ENCODE measurements at places on chromosomes 6 and 20.
A peak's percentile ranks its signal among the peaks of the same experiment; 100 is the strongest.

GRCh38 chr6:112005013-112005371 is 48.9 kb upstream of the CCN6 start:
- no peak for DNase-seq

- DNase-seq: no peak
These were observed 100.9 kb downstream of the OPRM1 start for GRCh38 chr6:154139892-154140291.

DNA sequence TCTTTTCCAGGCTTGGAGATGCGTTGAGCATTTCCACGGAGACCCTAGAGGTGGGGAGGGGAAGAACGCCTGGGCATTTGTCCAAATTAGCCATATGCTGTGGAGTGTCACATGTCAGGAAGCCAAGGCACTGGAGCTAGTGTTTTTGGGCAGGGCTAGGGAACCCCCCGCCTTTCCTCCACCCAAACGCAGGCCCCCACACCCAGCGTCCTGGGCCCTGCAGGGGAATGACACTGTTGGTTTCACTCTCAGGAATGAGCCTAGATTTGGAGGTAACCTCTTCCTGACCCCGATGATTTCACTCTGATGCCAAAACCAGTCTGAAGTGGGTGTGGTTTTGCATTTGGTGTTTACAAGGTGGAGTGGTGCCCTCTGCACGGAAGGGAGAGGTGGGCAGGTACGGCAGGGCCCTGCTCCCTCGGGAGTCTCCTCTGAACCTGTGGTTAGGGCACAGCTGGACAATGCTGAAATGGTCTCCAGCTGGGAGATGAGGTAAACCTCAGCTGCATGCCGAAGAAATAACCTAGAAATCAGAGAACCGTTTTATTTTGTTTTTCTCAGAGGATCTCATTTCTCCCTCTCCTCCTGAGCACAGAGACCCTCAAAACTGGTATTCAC is 29.5 kb downstream of the MTHFD1L start:
- DNase-seq: no peak

DNA sequence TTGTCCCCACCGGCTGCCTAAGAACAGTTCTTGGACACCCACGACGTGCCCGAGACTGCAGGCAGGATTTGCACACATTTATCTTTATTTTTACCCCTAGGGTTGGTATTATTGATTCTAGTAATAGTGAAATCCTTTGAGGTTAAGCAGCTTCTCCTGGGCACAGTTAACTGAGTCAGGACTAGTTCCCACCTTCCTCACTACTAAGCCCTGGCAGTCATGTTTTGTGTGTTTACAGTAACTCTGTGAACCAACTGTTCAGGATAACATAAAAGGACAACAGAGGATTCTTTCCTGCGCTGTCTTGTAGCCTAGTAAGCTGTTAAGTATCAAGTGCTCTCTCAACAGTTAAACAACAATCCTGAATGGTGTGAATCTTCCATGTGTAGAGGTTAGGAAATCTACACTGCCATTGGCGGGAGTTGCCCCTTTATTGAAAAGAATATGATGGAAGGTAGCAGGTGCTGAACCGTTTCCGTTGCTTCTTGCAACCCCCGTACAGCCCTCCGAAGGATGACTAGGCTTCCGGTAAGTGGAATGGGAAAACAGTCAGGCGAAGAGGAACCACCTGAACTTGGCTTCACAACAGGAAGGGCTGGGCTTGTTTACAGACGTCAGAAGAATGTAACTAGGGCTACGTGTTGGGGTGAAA is 979 bp upstream of the SOD2 start:
- DNase-seq: peak; percentile 30

DNA sequence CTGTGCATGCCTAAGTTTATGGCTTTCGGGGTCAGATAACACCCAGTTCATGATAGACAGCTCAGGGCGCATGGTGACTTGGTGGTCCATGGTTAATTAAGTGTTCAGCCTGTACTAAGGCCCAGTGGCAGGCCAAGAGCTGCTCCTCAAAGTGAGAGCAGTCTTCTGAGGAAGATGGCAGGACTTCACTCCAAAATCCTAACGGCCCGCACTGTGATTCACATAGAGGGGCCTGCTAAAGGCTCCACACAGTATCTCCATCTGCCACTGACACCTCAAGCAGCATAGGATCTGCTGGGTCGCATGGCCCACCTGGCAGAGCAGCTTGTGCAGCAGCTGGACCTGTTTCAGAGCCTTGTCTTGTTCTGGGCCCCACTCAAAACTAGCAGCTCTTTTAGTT is 10.6 kb upstream of the CST7 start:
- DNase-seq: no peak

DNA sequence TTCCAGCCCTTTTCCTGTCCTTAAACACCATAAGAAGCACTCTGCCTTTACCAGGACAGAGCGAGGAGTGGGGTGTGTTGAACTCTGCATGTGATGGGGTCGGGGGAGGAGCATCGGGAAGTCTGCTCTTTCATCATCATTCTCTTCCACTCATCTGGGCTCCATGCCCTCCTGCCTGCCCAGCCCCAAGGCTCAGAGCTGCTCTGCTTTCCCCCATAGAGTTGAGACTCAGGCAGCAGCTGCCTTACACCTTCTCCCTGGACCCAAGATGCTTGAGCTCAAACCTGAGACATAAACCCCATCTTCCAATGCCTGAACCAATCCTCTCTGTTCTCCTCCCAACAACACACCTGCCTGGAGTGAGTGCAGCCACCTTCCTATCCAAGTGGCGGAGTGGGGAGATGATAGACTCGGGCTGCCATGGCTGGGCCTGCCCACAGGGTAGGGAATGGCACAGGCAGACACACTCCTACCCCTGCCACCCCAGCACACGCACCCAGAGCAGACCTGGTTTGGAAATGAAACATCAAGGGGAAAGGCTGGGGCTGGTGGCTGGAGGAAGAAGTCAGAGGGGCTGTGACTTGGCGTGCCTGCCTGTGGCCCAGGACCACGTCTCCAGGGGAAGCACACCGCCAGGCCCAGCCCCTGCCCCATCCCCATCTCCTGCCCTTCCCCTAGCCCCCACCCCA is 28.4 kb downstream of the TFEB start:
- no peak for DNase-seq

GRCh38 chr6:142185641-142186040 is 38.6 kb downstream of the VTA1 start:
- DNase-seq: no peak

DNA sequence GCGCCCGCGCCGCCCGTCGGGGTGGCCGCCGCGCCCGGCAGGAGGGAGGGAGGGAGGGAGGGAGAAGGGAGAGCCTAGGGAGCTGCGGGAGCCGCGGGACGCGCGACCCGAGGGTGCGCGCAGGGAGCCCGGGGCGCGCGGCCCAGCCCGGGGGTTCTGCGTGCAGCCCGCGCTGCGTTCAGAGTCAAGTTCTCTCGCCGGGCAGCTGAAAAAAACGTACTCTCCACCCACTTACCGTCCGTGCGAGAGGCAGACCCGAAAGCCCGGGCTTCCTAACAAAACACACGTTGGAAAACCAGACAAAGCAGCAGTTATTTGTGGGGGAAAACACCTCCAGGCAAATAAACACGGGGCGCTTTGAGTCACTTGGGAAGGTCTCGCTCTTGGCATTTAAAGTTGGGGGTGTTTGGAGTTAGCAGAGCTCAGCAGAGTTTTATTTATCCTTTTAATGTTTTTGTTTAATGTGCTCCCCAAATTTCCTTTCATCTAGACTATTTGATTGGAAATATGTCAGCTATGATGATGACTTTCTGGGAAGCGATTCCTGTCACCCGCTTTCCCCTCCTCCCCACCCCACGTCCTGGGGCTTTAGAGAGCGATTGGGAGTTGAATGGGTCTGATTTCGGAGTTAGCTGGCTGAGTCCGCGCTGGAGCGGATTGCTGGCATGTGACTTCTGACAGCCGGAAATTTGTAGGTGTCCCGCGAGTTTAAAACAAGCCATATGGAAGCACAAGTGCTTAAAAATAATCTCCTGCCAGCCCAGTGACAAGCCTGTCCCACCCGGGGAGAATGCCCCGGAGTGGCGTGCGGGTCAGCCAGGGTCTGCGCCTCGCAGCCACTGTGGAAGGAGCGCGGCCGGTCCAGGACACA is 1.1 kb downstream of the ESR1 start:
- no peak for DNase-seq

DNA sequence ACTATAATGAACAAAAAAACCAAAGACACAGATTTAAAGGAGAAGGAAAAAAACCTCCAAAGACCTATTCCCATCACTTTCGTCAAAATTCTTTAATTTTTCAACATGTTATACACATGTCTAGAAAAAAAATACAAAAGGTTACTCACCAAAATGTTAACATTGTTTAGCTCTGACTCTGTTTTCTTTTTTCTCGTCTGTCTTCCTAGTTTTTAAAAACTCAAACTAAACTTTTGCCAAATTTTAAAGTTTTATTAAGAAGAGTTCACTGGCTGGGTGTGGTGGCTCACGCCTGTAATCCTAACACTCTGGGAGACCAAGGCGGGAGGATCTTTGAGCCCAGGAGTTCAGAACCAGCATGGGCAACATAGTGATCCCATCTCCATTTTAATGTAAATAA is 10.8 kb downstream of the MCUR1 start:
- no peak for DNase-seq

- no peak for DNase-seq
These were observed 15.4 kb upstream of the BTBD3 start for GRCh38 chr20:11902285-11902697.

- DNase-seq: no peak
These were observed 292.8 kb downstream of the FRK start for GRCh38 chr6:115767931-115768330.

DNA sequence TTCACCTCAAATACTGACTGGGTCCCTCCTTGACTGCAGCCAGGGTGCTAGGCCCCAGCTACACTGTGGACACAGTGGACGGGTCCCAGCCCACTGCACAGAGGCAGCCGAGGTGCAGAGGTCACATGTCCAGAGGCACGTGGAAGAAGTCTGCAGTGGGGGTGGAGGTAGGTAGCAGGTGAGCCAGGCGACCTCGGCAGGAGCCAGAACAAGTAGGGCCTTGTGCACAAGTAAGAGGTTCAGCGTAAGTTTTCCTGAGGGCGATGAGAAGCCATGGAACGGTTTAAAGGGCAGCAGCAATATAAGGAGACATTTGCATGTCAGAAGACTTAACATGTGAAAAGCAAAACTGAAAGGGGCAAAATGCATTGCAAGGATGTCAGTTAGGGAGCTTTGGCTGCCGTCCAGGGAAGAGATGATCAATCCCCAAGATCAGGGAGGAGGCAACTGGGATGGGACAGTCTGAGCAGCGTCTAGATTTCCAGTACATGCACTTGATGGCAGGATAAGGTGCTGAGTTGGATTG is 49.7 kb upstream of the SNX9 start:
- DNase-seq: no peak

- DNase-seq: no peak
These were observed 106.8 kb upstream of the NUP153 start for GRCh38 chr6:17813542-17813941.

GRCh38 chr6:3726421-3726820 is 25.1 kb downstream of the PXDC1 start:
- no peak for DNase-seq

- DNase-seq: no peak
These were observed 102.5 kb upstream of the SPACA1 start for GRCh38 chr6:87945181-87945580.

- DNase-seq: no peak
These were observed 20.5 kb downstream of the RFPL4B start for GRCh38 chr6:112367628-112368027.

DNA sequence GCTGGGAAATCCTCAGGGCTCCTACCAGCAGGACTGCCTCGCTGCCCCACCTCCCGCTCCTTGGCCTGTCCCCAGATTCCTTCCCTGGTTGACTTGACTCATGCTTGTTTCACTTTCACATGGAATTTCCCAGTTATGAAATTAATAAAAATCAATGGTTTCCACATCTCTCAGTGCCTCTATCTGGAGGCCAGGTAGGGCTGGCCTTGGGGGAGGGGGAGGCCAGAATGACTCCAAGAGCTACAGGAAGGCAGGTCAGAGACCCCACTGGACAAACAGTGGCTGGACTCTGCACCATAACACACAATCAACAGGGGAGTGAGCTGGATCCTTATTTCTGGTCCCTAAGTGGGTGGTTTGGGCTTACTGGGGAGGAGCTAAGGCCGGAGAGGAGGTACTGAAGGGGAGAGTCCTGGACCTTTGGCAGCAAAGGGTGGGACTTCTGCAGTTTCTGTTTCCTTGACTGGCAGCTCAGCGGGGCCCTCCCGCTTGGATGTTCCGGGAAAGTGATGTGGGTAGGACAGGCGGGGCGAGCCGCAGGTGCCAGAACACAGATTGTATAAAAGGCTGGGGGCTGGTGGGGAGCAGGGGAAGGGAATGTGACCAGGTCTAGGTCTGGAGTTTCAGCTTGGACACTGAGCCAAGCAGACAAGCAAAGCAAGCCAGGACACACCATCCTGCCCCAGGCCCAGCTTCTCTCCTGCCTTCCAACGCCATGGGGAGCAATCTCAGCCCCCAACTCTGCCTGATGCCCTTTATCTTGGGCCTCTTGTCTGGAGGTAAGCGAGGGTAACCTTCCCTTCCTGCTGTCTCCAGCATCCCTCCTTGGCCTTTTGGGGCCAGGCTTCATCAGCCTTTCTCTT is at the start of gene CFB:
CFB (plus strand) TSS at position 589 of the 863 bp plus-strand sequence; CDS start at position 716, 127 bp downstream.
- DNase-seq: no peak

GRCh38 chr6:113011801-113012200 is 664.7 kb downstream of the RFPL4B start:
- no peak for DNase-seq

DNA sequence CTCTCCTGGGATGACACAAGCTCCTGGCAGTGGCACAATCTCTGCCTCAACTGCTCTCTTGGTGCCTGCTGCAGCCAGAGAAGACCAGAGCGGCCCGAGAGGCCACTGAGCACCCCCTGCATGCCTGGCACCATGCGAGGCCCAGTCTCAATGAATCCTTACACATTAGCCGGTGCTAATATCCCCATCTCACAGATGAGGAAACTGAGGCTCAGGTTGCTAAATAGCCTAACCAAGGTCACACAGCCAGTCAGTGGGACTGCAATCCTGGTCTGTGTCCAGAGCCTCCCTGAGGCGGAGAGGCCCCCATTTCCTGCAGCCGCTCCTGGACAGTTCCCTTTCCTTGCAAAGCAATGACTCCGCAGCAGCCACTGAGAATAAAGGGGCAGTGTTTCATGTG is 81.2 kb downstream of the GRM4 start:
- DNase-seq: no peak

DNA sequence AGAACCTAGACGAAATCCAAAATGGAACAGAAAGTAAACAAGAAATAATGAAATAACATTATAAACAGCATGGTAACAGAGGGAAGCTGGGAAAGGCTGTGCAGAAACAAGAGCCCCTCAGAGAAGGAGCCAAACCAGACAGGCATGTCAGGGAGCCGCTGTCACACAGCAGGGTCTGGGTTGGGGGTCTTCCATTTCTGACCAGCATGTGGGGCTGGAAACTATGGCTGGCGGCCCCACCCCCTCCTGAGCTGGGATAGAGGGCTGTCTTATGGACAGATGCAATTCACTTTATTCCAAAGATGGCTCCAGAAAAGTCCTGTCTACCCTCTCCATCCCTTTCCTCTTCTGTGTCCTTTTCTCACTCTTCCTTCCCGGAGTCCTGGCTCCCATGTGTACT is 27.3 kb downstream of the C6orf89 start:
- DNase-seq: no peak

GRCh38 chr6:21331235-21331634 is 262.3 kb upstream of the SOX4 start:
- DNase-seq: no peak

- no peak for DNase-seq
These were observed 466 bp upstream of the PSMB1 start for GRCh38 chr6:170553534-170554012.

- DNase-seq: no peak
These were observed 39.2 kb downstream of the ANKS1A start for GRCh38 chr6:34928220-34928619.
